ENCODE measurements at places on chromosomes 16 and 17. TPM values are rescaled to one million over a fixed set of nuclear protein-coding genes. Genes with fewer than 3 reads are reported as not detected.

DNA sequence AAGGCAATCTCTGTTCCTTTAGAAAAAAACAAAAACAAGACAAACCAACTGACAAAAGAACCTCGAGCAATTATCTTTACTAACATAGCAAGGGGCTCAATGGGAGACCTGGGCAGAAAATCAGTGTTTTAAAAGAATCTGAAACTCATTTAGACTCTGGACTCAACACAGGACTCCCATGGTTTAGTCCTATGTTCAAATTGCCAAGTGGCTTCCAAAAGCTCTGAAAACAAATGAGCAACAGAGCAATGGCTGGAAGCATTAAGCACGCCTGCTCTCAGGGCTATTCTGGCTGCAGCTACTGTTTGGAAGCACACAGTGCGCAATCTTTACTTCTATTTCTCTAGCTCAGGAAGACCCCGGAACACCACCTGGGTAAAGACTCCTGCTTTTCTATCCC is 162.0 kb downstream of the AATF start:
- DNase-seq = no peak
- no peak overlapping the region for H3K27ac ChIP-seq

GRCh38 chr17:45628019-45628418 is 137.5 kb upstream of the PLEKHM1 start:
- DNase-seq = no peak
- H3K27me3 ChIP-seq = no peaks in the 10 kb centered on the region
- H3K27ac ChIP-seq = no peak overlapping the region
- H3K4me1 ChIP-seq = no peaks in the 10 kb centered on the region
- no peak overlapping the region for H3K4me3 ChIP-seq

DNA sequence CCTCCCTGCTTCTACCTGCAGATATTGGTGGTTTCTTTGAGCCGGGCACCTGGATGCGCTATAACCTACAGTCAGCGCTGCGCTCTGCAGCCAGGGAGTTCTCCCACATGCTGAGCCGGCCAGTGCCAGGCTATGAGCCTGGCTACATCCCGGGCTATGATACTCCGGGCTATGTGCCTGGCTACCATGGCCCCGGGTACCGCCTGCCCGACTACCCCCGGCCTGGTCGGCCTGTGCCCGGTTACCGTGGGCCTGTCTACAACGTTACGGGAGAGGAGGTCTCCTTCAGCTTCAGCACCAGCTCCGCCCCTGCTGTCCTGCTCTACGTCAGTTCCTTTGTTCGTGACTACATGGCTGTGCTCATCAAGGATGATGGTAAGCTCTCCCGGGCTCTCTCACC is 13.2 kb downstream of the CNTNAP1 start:
- no peak for DNase-seq
- H3K4me3 ChIP-seq = no peak overlapping the region
- H3K27me3 ChIP-seq = no peaks in the 10 kb centered on the region
- peaks cover 6% of the 10 kb centered on the region for H3K36me3 ChIP-seq

DNA sequence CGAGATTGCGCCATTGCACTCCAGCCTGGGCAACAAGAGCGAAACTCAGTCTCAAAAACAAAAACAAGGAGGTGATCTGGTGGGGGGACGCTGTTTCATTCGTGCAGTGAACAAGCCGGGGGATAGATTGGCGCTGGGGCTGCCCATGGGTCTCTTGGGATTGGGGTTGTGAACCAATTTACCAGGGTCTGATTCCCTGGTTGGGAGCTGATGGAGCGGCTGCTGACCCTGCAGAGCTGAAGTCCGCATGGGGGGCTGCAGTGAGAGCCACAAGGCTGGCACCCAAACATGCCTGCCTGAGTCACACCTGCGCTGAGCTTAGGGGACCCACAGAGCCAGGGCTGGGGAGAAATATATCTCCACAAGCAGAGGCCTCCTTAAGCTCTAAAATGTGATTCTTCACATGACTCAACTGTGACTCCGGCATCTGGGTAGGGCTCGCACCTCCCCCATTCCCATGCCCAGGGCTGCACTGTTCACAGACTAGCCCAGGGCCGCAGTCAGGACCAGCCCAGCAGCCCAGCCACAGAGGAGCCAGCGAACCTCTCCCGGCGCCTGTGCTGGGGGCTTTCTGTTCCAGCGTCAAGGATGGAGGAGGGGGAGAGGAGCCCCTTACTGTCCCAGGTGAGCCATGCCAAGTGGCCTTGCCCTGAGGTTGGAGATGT is 5.0 kb downstream of the TSPAN10 start:
- no peaks in the 10 kb centered on the region for H3K36me3 ChIP-seq
- no peak overlapping the region for H3K27ac ChIP-seq
- H3K27me3 ChIP-seq = no peaks in the 10 kb centered on the region
- DNase-seq = no peak

DNA sequence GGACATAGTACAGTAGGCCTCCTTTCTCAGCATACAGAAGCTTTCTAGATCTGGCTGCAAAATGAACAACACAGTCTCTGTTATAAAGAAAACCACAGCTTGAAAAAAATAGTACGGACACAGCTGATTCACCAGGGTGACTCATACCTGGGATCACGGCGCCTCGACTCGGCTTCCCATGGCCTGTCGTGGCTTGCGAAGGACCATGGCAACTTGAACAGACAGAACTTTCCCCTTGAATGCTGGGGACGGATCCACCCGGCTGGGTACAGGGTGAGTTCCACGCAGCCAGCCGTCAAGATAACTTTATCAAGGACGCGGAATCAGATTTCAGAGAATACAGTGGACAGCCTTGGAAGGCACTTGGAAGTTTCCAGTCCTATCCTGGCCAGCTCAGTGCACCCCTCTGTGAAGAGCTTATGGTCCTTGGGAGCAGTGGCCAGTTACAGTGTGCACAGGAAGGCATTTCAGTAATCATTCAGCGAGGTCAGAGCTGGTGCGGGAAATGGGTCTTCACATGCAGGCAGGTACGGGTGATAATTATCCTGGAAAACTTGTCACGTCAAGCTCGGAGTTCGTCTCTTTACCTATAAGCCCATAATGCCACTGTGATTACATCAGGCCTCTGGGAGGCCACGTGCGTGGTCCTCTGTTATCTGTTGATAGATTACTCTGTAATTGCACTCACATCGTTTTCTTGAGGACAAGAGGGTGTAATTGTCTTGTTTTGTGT is 57.9 kb upstream of the MAF start:
- no peak overlapping the region for H3K27ac ChIP-seq
- H3K4me1 ChIP-seq = no peaks in the 10 kb centered on the region
- no peak for DNase-seq
- no peak overlapping the region for H3K4me3 ChIP-seq

- no peaks in the 10 kb centered on the region for H3K27me3 ChIP-seq
- DNase-seq = no peak
Observed at GRCh38 chr16:56347166-56347565, 78.2 kb downstream of the AMFR start.

- peaks cover 41% of the 10 kb centered on the region for H3K27me3 ChIP-seq
- H3K36me3 ChIP-seq = no peaks in the 10 kb centered on the region
- no peak overlapping the region for H3K4me3 ChIP-seq
- H3K4me1 ChIP-seq = peaks cover 13% of the 10 kb centered on the region
Observed at GRCh38 chr16:54932737-54933254, 2.1 kb downstream of the IRX5 start.

- H3K36me3 ChIP-seq = no peaks in the 10 kb centered on the region
- H3K4me3 ChIP-seq = no peak overlapping the region
- no peaks in the 10 kb centered on the region for H3K4me1 ChIP-seq
- no peak overlapping the region for H3K27ac ChIP-seq
- no peak for DNase-seq
Observed at GRCh38 chr17:82837586-82838320, 2.1 kb downstream of the ZNF750 start.

DNA sequence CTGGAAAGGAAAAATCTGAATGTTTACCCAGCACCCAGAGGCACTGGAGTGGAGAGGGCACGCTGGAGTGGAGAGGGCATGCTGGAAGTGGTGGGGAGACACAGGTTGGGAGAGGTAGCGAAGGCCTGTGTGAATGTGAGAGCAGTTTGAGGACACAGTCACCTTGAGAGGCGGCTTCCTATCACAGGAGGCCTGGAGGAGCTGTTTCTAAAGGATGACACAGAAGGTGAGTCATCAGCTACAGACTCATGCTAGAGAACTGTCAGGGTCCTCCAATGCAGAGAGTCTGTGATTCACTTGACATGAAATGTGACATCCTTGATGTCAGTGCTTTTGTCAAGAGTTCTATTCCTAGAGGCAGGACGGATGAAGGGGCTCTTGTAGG is 13.8 kb downstream of the CTRL start:
- H3K27ac ChIP-seq = no peak overlapping the region
- H3K4me1 ChIP-seq = peaks cover 5% of the 10 kb centered on the region
- no peak for DNase-seq

DNA sequence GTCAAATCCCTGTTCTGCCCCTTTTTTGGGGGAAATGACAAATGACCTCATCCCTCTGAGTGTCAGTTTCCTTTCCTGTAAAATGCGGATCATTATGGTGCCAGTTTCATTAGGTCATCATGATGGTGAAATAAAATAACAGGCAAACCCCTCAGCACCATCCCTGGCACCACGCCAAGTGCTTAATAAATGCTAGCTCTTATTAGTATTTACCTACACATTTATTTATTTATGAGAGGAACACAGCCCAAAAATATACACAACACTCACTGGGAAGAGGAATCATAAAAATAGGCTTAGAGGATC is 28.6 kb upstream of the GPRC5B start:
- no peaks in the 10 kb centered on the region for H3K36me3 ChIP-seq
- H3K4me3 ChIP-seq = no peak overlapping the region
- no peaks in the 10 kb centered on the region for H3K4me1 ChIP-seq
- H3K27me3 ChIP-seq = no peaks in the 10 kb centered on the region
- DNase-seq = no peak

GRCh38 chr17:6347776-6348175 is 87.1 kb downstream of the AIPL1 start:
- no peak overlapping the region for H3K27ac ChIP-seq
- no peak for DNase-seq
- H3K27me3 ChIP-seq = no peaks in the 10 kb centered on the region
- no peak overlapping the region for H3K4me3 ChIP-seq

DNA sequence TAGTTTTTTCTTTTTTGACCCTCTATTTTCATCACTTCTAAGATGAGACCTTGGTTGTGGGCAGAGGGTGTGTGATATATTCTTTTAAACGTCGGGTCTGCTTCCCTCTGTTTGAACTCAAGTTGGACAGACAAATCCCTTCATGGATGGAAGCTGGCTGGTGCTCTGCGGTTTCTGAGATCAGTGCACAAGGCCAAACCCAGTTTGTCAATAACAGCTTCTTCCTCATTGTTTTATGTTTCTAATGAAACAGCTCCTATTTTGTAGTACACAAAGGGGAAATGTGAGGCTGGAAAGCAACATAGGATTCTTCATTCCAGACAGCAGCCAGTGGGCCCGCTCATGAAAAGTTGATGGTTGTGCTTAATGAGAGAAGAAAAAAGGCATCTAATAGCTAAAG is 159.6 kb downstream of the PRKCA start:
- H3K4me3 ChIP-seq = no peak overlapping the region
- no peak for DNase-seq
- H3K4me1 ChIP-seq = peaks cover 12% of the 10 kb centered on the region
- no peaks in the 10 kb centered on the region for H3K27me3 ChIP-seq
- no peak overlapping the region for H3K27ac ChIP-seq

DNA sequence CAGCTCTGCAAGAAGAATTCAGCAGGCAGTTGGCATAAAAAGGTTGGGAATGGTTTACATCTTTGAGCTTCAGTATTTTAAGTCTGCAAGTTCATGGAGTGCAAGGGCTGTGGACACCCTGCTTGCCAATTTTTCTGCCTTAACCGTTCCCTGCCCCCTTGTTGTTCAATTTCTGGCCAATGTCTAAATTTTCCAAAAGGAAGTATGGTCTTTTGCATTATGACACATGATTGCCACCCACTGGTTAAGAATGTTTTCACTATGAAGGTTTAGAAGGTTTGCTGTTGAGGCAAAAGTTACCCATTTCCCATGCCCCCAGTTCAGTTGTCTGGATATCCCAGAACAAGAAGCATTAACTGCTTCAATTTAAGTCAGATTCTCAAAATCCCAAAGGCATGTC is 441.9 kb downstream of the CDH13 start:
- H3K4me3 ChIP-seq = no peak overlapping the region
- H3K36me3 ChIP-seq = no peaks in the 10 kb centered on the region
- DNase-seq = no peak
- H3K4me1 ChIP-seq = no peaks in the 10 kb centered on the region
- H3K27ac ChIP-seq = no peak overlapping the region

GRCh38 chr16:81694494-81695280 is 84.4 kb upstream of the PLCG2 start:
- H3K27me3 ChIP-seq = no peaks in the 10 kb centered on the region
- no peak for DNase-seq
- H3K27ac ChIP-seq = no peak overlapping the region
- no peak overlapping the region for H3K4me3 ChIP-seq
- no peaks in the 10 kb centered on the region for H3K4me1 ChIP-seq

GRCh38 chr16:71916397-71916920 is 21.1 kb downstream of the IST1 start:
- H3K36me3 ChIP-seq = peaks cover 47% of the 10 kb centered on the region
- H3K4me3 ChIP-seq = no peak overlapping the region
- no peak for DNase-seq

- no peak overlapping the region for H3K27ac ChIP-seq
- DNase-seq = no peak
- no peaks in the 10 kb centered on the region for H3K4me1 ChIP-seq
- H3K36me3 ChIP-seq = no peaks in the 10 kb centered on the region
- no peaks in the 10 kb centered on the region for H3K27me3 ChIP-seq
Observed at GRCh38 chr16:23333831-23334456, 31.8 kb downstream of the SCNN1B start.

DNA sequence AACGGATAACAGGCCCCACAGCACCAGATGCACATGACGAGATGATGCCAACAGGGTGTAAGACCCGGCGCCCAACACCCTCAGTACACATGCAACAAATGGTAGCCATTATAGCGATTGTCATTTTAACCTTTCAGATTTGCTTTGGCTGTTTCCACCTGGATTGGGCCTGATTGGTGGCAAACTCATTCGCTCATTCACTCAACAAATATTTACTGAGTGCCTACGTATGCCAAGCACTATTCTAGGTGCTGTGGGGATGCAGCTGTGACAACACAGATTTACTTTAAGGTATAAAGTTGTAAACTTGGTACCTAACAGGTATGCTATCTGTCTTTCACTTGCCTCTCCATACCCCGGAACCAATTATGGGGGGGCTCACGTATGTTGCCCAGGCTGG is 66.8 kb downstream of the SRCIN1 start:
- DNase-seq = no peak
- H3K27ac ChIP-seq = no peak overlapping the region
- no peak overlapping the region for H3K4me3 ChIP-seq
- no peaks in the 10 kb centered on the region for H3K27me3 ChIP-seq
- no peaks in the 10 kb centered on the region for H3K4me1 ChIP-seq

USP43 gene
- total RNA-seq = 0.24 TPM

BIRC5 gene
- 61.0 TPM for total RNA-seq

CDK5R1 gene
- total RNA-seq = 6.8 TPM

SLC13A5 gene
- total RNA-seq = not detected

DNAI2 gene
- 0.35 TPM for total RNA-seq

SRSF1 gene
- total RNA-seq = 469 TPM

NEUROD2 gene
- not detected for total RNA-seq

Data from CD8-positive, alpha-beta memory T cell (primary cell).